Pancreas (tissue), 10 donors: ENCODE measurements at places on chromosomes 6 and 20. TPM values are rescaled to one million over a fixed set of nuclear protein-coding genes. Genes with fewer than 3 reads are reported as not detected.

DNA sequence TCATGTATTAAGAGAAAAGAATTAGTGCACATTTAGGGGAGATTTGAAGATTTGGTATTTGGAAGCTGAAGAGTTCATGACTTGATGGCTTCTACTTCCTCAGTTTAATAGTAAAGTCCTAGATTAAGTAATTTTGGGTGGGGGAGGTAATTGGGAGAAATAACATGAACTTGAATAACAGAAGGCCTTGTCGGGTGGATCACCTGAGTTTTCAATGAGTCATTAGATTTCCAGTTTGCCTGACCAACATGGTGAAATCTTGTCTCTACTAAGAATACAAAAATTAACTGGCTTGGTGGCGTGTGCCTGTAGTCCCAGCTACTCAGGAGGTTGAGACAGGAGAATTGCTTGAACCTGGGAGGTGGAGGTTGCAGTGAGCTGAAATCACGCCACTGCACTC, 181.0 kb downstream of the GJA1 start:
- no peak for DNase-seq

- DNase-seq, result no peak
Measured at GRCh38 chr6:34772940-34773339, 15.6 kb downstream of the SNRPC start.

DNA sequence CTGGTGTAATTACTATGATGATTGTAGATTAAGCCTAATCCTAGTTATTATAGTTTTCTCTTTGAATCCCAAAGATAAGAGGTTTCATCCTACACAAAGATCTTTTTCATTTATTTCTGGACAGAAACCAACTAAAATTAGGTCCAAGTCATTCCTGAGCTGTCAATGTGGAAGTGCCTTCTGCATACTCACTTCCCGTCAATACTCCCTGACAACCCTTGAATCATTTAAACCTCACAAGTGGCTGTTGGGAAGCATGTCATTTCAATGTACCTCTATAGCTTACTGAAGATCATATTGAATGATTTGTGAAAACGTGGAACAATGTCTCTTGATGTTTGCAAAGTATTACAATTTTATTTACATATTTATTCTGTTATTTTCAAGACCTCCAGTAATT, 274.1 kb downstream of the HACE1 start:
- no peak for DNase-seq

- no peak for DNase-seq
Measured at GRCh38 chr6:52514514-52514913, 62.3 kb downstream of the TRAM2 start.

- no peak for DNase-seq
Measured at GRCh38 chr6:167227984-167228383, 63.1 kb upstream of the UNC93A start.

DNA sequence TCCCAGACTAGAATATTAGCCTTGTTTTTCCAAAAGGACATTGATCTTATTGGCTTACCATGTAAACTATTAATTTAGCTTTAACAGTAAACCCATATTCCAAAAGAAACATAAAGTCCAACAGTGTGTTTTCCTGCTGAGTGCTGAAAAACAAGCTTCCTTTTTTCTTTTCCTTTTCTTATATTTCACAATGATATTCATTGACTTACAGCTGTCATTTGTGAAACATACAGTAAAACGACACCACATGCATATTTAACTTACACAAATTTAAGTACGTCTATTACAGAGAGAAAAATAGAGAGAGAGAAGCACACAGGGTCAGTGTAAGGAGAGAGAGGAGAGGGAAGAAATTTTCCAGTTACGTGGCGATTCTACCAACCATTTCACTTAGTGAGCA, 543.9 kb upstream of the JARID2 start:
- no peak for DNase-seq

GRCh38 chr20:35618263-35619131, 2.9 kb downstream of the SPAG4 start:
- peak; percentile 61 for DNase-seq

- no peak for DNase-seq
Measured at GRCh38 chr6:114445846-114446245, 103.0 kb upstream of the HS3ST5 start.

DNA sequence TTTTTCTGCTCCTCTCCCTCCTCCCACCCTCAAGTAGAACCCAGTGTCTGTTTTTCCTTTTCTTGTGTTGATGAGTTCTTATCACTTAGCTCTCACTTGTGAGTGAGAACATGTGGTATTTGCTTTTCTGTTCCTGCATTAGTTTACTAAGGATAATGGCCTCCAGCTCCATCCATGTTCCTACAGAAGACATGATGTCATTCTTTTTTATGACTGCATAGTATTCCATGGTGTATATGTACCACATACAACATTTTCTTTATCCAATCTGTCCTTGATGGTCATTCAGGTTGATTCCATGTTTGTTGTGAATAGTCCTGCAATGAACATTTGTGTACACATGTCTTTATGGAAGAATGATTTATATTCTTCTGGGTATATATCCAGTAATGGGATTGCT, 81.0 kb downstream of the TOX2 start:
- DNase-seq, result no peak

DNA sequence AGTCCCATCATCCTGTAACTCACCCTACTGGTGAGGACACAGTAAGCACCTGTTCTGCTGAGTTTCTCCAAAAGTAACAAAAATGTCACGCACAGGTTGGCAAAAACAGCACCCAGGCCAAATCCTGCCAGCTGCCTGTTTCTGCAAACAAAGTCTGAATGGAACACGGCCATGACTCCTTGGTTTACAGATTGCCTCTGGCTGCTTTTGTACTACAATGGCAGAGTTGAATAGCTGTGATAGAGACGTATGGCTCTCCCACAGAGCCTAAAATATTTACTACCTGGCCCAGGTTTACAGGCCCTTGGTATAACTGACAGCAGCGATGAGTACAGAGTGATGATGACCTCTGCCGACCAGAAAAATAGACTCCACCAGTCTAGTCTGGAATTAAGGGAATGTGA, 52.6 kb downstream of the CNKSR3 start:
- DNase-seq, result no peak

- no peak for DNase-seq
Measured at GRCh38 chr6:4342407-4343137, 207.2 kb upstream of the ECI2 start.

DNA sequence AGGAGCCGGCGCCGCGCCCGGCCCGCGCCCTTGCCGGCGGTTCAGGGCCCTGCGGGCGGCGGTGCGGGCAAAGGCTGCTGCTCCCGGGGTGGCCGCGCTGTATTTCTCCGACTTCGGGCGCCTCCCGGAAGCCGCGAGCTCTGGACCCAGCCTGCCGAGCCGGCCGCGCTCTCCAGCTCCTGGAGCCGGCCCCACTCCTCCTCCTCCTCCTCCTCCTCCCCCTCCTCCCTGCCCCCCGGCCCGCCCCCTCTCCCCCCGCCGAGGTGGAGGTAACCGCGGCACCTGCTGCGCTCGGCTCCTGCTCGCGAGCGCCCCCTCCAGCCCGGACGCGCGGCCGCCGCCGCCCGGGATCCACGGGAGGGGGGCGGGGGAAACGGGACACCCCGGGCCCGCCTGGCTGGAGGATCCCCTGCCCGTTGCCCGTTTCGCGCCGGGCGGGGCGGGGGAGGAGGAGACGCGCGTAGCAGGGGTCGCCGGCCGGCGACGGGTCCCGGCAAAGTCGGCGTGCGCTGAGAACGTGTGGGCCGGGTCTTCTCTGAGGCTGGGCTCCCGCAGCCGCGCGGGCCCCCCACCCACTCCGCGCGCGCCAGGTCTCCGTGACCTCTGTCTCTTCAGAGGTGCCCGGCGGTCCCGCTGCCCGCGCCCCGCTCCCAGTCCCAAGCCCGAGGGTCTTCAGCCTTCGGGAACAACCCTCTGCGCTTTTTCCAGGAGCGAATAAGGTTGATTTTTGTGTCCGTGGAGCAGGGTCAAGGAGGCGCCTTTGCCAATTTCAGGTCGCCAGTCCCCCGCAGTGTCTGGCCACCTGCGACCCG, at the start of gene SLC22A23:
SLC22A23 (minus strand) TSS at position 153 of the 812 bp plus-strand sequence. CDS start 491 bp downstream, outside the sequence.
- DNase-seq, result peak; percentile 91

DNA sequence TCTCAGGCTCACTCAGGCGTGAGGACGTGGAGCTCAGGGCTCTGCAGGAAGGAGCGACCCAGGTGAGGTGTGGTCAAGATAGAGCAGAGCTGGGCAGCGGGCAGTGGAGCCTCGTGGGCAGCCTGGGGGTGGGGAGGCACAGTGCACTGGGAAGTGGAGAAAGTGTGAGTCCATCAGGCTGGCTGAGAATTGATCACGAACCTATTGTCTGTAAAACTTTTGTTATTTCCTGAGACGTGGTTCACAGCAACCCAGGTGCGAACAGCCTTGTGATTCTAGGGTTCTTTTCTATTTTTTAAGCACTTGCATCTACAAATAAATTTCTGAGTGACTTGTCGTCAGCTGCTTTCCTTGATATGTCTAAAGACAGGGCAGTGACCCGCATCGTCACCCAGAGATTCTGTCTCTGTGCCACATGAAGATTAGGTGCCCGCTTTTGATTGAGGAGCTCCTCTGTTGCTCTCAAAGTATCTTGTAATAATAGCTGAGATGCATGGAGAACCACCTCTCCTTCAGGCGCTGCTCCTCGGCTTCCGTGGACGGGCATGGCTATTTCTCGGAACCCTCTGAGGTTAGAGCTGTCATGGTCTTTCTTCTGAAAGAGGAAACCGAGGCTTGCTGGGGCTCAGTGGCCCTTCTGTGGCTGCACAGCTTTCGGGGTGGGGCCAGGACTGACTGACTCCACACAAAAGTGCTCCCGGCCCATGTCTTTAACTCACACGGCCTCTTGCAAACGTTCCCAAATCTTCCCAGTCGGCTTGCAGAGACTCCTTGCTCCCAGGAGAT, 662 bp upstream of the CCR6 start:
- DNase-seq, result no peak

- no peak for DNase-seq
Measured at GRCh38 chr6:25186919-25187318, 92.3 kb upstream of the CARMIL1 start.

DNA sequence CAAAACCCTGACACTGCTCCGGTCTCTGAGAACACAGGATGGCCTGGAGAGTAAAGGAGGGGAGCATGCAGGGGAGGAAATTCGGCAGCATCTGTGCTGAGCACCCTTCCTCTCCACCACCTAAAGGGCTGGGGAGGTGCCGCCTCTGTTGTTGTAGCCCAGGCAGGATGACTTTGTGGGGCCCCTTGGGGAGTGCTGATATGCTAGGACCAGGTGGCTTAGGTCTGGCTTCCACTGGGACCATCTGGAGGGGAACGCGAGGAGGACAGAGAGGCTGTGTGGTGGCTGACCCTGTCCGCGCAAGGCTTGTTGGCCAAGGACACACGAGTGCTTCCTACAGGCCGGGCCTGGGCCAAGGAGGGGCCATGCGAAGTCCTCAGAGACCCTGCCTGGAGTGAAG, 9.9 kb upstream of the RPS6KA2 start:
- DNase-seq, result no peak

GRCh38 chr6:132511210-132511830, 1.6 kb downstream of the STX7 start:
- DNase-seq, result no peak

GRCh38 chr6:20771409-20771808, 237.2 kb downstream of the CDKAL1 start:
- no peak for DNase-seq

DNA sequence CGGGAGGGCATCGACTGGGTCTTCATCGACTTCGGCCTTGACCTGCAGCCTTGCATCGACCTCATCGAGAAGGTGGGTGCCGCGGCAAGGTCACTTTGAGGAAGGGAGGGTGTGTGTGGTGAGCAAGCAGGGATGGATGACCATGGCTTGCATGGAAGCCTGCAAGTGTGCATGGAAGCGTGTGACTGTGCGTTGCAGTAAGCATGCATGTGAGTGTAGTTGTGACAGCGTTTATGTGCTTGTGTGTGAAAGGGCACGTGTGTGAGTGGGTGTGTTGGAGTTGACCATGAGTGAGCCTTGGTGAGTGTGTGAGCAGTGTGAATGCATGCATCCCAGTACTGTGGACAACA, 32.5 kb downstream of the MYH7B start:
- no peak for DNase-seq

DNA sequence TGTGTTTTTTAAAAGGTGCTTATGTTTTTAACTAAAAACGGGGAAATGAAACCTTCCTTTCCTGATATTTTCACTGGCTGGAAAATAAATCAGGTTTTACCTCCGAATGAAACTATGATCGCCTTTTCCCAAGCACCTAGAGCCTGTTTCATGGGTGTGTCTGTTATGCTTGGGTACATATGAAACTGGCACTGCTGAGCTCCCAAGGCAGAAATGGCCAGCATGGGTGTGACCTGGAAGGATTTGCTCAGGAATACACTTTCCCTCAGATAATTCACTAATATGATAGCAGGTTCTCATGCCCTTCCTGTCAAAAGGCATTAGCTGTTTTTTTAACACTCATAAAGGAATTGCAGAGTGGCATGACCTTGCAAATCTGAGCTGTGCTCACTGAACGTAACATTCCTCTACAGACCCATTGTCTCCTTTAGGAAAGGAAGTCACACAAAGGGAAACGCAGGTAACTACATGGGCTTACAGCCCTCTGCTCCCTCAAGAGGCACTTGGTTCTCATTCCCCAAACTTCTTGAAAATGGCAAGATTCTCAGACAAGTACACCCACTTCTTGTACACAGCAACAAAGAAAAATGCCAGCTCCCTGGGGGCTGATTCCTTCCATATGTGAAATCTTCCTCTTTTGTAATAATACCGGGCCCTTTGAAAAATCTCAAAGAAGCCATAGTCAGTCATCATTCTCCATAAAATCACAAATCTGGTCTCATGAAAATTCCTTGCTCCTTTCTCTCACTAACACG, 72.7 kb downstream of the METTL24 start:
- DNase-seq, result no peak

DNA sequence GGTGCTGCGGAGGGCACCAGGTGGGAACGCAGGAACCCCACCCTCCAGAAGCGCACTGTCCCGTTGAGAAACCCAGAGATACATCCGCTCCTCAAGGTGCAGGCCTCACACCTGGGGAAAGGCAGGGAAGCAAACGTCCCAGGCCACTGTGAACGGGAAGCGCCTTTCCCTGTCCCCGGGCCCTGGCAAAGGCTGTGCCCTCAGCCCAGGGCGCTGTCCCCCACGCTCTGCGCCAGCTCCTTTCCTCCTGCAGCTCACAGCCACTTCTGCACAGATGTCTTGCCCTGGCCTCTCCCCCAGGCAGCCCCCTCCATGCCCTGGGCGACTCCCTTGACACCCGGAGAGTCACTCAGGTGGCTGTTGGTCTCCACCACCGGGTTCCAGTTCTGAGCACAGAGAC, 203.8 kb downstream of the TAF4 start:
- no peak for DNase-seq

The DEF6 gene
- total RNA-seq, result 14.0 TPM

The MUCL3 gene
- total RNA-seq, result not detected

The PKIG gene
- 11.0 TPM for total RNA-seq

The WFDC10B gene
- not detected for total RNA-seq

The RNF217 gene
- total RNA-seq, result 8.0 TPM

The RSPH9 gene
- total RNA-seq, result 0.06 TPM

The PPP1R14C gene
- total RNA-seq, result 0.43 TPM

The OR2B6 gene
- not detected for total RNA-seq
